ENCODE measurements at places on chromosomes 3 and 15.

GRCh38 chr3:189721873-189722665, 90.9 kb downstream of the TP63 start:
- DNase-seq: no peak

DNA sequence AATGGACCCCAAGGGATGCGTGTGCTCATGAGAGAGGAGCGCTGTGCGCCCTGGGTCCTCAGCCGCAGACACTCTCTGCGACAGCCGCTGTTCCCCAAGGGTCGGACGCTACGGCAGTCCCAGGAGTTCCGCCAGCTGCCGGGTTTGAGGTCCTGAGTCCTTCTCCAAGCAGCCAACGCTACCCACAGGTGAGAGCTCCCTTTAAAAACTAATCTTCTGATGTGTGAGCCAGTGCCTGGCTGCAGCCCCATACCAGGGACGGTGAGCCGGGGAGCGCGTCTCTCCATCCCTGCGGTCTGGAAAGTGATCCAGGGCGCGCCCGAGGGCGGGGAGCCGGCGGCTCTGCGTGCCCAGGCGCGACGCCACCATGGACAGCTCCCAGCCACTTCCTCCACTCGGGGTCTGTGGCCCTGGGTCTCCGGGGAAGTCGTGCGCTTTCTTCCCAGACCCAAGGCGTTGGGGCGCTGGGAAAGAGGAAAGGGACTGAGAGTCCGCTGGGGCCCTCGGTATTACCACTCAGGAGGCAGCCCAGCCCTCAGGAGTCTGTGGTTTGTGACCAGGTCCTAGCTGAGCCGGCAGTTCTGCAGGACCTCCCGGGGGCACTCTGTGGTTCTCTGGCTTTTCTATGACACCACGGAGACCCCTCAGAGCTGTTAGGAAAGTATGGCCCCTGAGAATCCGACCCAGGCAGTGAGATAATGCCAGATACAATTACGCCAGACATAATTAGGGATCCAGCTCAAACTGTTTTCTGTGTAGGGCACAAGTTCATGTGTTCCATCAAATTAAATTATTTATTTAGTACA, 1.4 kb downstream of the CEMIP start:
- DNase-seq: peak; percentile 42

DNA sequence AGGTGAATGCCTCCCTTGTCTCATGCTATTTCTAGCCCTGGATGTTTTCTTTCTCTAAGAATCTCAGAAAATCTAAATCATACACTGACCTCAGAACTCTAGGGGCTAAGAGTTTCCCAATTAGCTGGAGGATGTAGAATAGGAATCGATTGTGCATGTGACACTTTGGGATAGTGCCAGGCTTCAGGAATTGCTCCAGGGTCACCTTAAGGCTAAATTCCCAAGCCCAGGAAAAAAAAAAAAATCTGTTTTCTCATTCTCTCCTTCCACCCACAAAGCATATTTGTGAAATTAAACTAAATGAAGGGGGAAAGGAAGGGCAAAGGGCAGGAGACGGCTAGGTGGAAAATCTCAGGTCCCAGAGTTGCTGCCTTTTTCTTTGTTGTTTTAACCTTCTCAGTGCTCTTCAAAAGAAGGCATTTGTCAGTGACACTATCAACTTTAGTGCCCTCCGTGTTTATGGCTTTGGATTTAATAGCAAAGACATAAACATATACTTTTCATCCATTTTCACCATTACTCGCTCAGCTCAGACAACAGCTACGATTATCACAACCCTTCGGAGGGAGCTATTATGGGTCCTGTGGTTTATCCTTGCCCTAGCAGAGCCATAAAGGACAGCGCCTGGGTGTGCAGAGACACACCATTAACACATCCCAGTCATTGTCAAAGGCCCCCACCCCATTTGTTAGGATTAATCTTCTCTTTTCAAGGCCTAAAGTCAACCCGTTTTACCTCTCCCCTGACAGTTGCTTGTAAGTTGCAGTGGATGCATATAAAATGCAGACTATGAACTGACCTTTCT, 271.7 kb downstream of the PDZRN3 start:
- DNase-seq: no peak

- DNase-seq: no peak
Observed at GRCh38 chr3:104411757-104412156, 955.0 kb upstream of the ALCAM start.

DNA sequence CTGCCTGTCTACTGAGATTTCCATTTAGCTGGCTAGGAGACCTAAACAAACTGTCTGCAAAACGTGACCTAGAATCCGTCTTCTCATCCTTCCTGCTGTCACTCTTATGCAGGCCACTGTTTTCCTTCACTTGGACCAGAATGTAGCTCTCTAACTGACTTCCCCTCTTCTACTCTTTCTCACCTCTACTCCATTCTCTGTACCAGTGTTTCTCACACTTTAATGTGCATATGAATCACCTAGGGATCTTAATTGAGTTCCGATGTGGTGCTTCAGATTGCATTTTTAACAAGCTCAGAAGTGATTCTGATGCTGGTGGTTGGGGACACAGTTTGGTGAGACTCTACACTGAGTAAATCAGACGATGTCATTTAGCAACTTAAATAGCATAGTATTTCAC, 1.6 kb upstream of the GBE1 start:
- DNase-seq: no peak

DNA sequence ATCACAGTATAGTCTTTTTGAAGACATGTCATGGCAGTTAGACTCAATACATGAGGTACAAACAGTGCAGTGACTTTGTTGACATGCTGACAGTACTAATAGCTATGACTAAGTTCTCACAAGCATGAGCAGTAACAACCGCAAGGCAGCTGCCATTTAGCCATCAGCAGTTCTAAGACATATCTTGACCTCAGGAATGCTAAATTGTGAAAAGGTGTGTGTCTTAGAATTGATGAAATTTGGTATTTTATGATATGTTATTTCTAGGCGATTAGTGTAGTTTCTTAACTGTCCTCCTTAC, 60.7 kb upstream of the FURIN start:
- no peak for DNase-seq

DNA sequence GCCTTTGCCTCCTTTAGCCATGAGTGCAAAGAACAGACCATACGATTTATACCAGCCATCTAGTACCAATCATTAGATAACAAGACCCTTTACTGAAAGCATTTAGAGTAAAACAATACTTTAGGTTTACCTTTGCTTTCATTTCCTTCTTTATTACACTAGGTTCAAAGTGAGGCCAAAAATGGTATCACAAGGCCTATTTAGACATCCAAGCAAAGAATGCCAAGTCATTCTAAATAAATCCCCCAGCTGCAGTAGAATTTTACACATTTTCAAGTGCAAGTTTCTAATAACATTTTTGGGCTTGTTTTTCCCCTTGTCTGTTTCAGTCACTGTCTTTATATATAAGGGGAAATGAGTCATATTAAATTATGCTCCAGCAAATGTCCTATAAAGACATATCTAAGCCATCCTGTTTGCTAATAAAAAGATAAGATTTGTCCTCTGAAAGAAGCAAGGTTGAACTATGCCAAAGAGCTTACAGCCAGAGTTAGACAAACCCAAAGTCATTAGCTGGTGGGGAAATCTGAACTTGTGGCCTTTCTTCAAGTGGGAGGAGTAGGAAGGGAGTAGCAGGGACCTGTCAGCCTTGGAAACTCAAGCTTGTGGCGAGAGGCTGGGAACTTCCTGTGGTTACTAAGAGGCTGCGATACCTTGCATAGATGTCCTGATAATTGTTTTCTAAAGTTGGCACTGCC, 232.7 kb downstream of the MECOM start:
- peak; percentile 90 for DNase-seq

DNA sequence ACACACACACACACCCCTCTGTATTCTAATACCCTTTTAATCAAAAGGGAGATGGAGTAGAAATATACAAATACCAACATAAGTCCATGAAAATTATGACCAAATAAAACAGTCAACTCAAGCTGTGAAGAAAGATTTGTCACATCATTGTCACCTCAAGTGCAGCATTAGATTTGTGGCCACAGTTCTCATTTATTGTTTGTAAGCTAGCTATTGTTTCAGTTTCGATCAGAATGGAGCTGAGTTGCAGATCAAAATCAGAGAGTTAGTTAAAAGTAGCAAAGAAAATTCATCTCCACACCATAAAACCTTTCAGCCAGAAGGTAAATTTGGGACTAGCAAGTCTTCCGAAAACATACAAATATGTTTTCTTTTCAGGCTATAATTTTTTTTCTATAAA, 267.7 kb upstream of the LMCD1 start:
- DNase-seq: no peak

DNA sequence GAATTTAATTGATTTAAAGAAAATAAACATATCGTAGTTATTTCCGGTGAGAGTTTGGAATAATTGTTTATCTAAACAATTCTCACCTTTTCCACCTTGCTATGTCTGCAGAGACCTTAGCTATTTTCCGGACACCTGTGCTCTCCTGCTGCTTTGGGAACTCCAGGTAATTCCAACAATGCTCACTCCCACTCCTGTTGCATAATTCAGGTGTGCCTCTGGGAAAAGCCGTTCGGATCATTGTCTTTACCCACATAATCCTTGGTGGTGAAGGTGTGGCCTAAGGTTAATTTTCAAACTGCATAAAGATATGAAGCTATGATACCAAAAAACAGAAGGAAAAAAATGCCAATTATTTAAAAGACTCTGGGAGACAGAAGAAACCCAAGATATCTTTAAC, 59.4 kb downstream of the LDHAL6B start:
- no peak for DNase-seq

- DNase-seq: no peak
Observed at GRCh38 chr15:97598353-97598798, 362.1 kb upstream of the ARRDC4 start.

DNA sequence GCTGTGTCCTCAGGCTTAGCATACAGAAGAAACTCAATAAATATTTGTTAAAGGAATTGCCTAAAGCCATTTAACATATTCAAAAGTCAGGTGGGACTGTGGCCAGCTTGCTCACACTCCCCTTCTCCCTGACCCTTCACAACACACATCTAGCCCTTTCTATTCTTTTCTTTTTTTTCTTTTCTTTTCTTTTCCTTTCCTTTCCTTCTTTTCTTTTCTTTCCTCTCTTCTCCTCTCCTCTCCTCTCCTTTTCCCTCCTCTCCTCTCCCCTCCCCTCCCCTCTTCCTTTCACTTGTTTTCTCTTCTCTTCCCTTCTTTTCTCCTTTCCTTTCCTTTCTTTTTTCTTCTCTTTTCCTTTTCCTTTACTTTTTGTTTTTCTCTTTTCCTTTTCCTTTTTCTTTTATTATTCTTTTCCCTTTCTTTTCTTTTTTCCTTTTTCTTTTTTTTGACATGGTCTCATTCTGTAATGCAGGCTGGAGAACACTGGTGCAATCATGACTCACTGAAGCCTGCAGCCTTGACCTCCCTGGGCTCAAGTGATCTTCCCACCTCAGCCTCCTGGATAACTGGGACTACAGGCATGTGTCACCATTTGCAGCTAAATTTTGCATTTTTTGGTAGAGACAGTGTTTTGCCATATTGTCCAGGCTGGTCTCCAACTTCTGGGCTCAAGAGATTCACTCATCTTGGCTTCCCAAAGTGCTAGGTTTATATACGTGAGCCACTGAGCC, 377.8 kb downstream of the GRM7 start:
- no peak for DNase-seq

DNA sequence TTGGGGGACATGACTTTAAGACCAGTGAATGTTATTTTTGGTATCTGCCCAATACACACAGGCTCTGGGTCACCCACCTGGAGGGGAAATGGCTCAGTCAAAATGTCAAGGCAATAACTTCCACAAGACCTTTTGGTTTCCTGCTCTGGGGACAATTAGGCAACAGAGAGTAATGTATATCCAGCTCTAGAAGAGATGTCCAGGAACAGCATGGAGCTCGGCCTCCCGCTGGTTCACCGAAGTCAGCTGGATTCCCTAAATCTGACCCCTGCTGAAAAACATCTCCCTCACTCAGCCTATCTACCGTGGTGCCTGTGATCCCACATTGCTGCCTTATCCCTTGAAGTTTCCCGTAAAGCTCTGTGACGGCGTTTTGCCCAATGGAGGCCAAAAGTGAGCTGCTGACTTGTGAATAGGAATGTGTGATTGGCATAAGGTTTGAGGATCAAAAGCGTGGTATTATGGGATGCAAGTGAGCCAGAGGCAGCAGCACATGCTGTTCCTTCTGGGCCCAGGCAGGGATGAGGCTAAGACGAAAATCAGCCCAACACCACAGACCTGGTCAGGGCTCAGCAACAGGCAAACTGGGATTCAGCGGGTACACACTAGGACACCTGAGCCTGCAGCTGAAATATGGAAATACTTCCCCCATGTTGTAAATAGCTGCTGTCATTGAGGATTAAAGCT, 47.2 kb upstream of the SLC6A11 start:
- no peak for DNase-seq

DNA sequence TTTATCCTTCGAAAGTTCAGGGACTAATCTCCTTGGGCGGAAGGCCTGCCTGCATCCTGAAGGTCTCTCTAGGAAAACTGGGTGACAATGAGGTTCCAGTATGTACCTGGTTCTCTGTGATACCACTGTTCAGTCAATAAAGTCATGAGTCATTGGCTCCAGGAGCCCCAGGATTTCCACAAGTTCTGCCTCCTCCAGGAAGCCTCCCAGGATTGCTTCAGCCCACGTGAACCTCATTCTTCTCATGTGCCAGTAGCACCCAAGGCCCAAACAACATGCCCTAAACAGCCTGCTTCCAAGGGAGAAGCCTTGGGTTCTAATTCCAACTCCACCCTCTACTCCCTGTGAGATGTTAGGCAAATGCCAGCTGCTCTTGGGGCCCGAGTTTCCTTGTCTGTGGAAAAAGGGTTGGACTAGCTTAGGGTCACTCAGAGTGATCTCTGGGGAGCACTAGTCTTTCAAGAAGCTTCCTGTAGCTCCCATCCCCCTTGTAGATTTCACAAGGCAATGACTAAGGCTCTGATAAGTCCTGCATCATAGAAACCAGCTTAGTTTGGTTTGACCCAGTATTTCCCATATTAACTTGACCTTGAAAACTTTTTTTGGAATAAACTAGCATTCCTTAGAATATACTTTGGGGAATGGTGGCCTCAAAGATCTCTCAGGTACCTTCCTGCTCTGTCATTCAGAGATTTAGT, 118.3 kb upstream of the ATP2B2 start:
- no peak for DNase-seq

GRCh38 chr3:140470962-140471361, 206.9 kb upstream of the TRIM42 start:
- DNase-seq: no peak

DNA sequence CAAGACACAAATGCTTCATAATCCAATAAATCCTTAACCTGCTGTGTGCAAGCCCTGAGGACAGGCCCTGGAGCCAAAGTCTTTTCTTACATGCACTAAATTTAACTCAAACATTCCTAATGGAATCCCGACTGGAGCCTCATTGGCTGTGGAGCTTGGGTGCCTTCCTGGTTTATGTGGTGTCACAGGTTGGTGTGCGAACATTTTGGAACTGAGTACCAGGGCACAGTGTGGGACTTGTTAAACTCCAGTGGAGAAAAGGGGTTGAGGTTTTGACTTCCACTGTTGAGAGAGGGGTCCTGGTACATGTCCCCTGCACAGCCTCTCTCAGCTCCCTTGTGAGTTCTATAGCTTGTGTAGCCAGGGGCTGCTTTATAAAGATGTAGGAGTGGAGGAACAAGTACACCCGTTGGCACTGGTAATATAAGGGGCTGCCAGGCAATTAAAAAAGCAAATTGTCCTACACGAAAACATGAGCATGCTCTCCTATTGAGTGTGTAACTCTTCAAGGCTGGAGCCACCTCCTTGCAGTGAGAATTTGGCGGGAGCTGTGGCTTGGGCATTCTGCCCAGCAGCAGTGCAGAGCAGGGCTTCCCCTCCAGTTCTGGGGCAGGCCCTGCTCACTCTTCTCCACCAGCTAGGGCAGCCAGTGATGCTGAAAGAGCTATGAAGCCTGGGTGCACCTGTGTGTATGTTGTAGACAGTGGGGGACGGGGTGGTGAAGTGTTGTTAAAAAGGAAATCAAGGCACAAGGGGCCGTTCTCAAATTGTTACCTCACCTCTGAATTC, 218.1 kb downstream of the CLSTN2 start:
- no peak for DNase-seq

All from endothelial cell of umbilical vein (primary cell).